ENCODE measurements at places on chromosomes 11 and 22. TPM values are rescaled to one million over a fixed set of nuclear protein-coding genes. Genes with fewer than 3 reads are reported as not detected.

Gene MIOX
- total RNA-seq, result under 0.01 TPM

Gene ZC3H7B
- 39.3 TPM for total RNA-seq

Gene SMIM35
- not detected for total RNA-seq

Gene B3GAT1
- total RNA-seq, result under 0.01 TPM

Gene ART5
- 0.77 TPM for total RNA-seq

Gene GLB1L3
- total RNA-seq, result not detected
